Uterine smooth muscle cell (primary cell): ENCODE measurements at places on chromosomes 6 and 20. TPM values are rescaled to one million over a fixed set of nuclear protein-coding genes. Genes with fewer than 3 reads are reported as not detected.

PAQR8 gene
- 4.0 and 4.1 TPM in 2 replicates for total RNA-seq

RBPJL gene
- total RNA-seq: not detected in 2 replicates

SRMS gene
- not detected in 2 replicates for total RNA-seq

KCNQ5 gene
- 1.00 and 2.9 TPM in 2 replicates for total RNA-seq

ADGRF1 gene
- total RNA-seq: not detected in 2 replicates

RAET1L gene
- total RNA-seq: not detected in 2 replicates

SPDEF gene
- under 0.01 TPM in 1 of 2 replicates, not detected in the other for total RNA-seq

DNAH8 gene
- total RNA-seq: under 0.01 and 0.12 TPM in 2 replicates

SYCP2L gene
- not detected in 2 replicates for total RNA-seq

CTNNBL1 gene
- total RNA-seq: 34.4 and 41.4 TPM in 2 replicates

TRIM15 gene
- total RNA-seq: not detected in 2 replicates

SFTA2 gene
- not detected in 2 replicates for total RNA-seq

CLDN20 gene
- total RNA-seq: not detected in 2 replicates

ADGRF4 gene
- 0.12 and 0.33 TPM in 2 replicates for total RNA-seq

RIMS4 gene
- total RNA-seq: 0.12 TPM in 1 of 2 replicates, not detected in the other

RNF5 gene
- 29.0 and 30.9 TPM in 2 replicates for total RNA-seq

HRH3 gene
- not detected in 2 replicates for total RNA-seq

RNF144B gene
- 0.55 and 0.62 TPM in 2 replicates for total RNA-seq

CCR6 gene
- not detected in 2 replicates for total RNA-seq

PSORS1C1 gene
- 1.00 and 1.2 TPM in 2 replicates for total RNA-seq

HTR1E gene
- under 0.01 and 0.12 TPM in 2 replicates for total RNA-seq

GJA10 gene
- total RNA-seq: not detected in 2 replicates

FOXQ1 gene
- total RNA-seq: 0.33 TPM in 1 of 2 replicates, not detected in the other

MYCT1 gene
- under 0.01 and 0.11 TPM in 2 replicates for total RNA-seq

GSTA3 gene
- total RNA-seq: not detected in 2 replicates

LPA gene
- total RNA-seq: not detected in 2 replicates

SOX12 gene
- total RNA-seq: 5.8 and 9.9 TPM in 2 replicates

LY86 gene
- total RNA-seq: not detected in 2 replicates

OR2H1 gene
- total RNA-seq: not detected in 2 replicates

EPPIN gene
- total RNA-seq: not detected in 2 replicates

SLC17A4 gene
- total RNA-seq: not detected in 2 replicates

DLK2 gene
- 0.66 and 1.1 TPM in 2 replicates for total RNA-seq

EYA2 gene
- total RNA-seq: 1.6 and 2.0 TPM in 2 replicates

METTL24 gene
- total RNA-seq: 0.50 and 0.55 TPM in 2 replicates

MYLK2 gene
- 0.12 and 0.44 TPM in 2 replicates for total RNA-seq
